ENCODE measurements at places on chromosomes 1 and 21. TPM values are rescaled to one million over a fixed set of nuclear protein-coding genes. Genes with fewer than 3 reads are reported as not detected.

The MARK1 gene
- 2.0 TPM for total RNA-seq

The C1orf141 gene
- total RNA-seq, result not detected

The FAM229A gene
- total RNA-seq, result 0.61 TPM

The TP73 gene
- total RNA-seq, result under 0.01 TPM

The PADI4 gene
- total RNA-seq, result not detected

The C1orf226 gene
- total RNA-seq, result 1.5 TPM

The ZFYVE9 gene
- 26.6 TPM for total RNA-seq
